NCI-H345 (cell line): ENCODE measurements at places on chromosomes 3 and 15.
A peak's percentile ranks its signal among the peaks of the same experiment; 100 is the strongest.

DNA sequence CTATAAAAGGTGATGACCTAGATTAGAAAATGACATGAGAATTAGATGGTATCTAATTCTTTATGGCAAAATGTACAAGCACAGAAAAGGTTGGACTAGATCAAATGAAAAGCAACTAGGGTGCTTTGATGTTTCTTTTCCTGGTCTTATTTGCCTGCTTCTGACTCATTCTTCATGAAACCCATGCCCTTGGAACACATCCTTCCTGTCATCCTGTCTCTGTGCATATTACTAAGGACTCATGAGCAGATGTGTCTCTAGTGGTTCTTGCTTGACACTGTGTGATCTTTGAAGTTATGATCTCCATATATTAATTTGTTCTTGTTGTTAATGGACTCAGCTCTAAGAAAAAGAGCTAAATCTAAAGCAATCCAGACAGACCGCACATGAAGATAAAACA, 314.0 kb downstream of the ERC2 start:
- DNase-seq: no peak

DNA sequence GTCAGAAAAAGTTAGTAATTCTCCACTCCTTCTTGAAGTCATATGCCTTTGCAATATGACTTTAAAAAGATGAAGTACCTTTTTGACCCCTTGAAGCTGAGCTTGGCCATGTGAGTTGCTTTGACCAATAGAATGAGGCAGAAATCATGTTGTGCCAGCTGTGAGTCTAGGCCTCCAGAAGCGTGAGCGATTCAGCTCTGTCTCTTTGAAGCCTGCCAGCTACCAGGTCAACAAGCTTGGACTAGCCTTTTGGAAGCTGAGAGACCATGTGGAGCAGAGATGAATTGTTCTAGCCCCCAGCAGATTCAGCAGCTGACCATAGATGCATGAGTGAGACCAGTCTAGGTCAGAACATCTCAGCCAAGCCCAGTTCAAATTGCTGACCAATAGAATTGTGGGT, 69.8 kb upstream of the EOMES start:
- no peak for DNase-seq

- DNase-seq: peak; percentile 60
These were observed 62.3 kb downstream of the MTHFS start for GRCh38 chr15:79834495-79834894.

DNA sequence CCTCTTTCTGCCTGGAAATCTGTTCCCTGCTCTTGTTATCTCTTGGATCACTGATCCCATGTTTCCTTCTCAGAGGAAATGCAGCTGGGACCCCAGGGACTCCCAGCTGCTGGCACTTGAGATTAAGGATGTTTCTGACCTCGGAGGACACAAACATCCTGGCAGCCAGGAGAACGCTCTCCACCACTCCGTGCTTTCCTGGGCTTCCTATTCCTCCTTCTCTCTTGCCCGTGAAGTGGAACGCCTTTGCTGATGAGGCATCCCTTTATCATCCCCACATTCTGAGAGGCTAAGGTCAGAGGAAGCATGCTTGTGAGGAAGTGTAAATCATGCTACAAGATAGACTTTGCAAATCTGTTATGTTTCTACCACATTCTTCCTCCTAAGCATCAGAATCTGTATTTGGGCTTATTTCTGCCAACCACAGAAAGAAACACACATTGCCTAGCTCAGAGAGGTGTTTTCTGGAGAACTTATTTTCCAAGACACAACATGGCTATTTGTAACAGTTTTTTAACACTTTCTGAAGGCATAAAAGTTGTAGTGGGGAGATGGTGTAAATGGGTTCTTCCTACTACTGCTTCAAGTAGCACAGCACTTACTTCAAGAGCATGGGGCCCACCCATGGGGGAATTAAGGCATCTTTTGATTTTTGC, 25.6 kb upstream of the LDHAL6B start:
- no peak for DNase-seq

- DNase-seq: no peak
These were observed 31.0 kb downstream of the NR2F2 start for GRCh38 chr15:96361309-96362010.

- DNase-seq: peak; percentile 57
These were observed 187.4 kb upstream of the LINGO1 start for GRCh38 chr15:77819851-77820728.

DNA sequence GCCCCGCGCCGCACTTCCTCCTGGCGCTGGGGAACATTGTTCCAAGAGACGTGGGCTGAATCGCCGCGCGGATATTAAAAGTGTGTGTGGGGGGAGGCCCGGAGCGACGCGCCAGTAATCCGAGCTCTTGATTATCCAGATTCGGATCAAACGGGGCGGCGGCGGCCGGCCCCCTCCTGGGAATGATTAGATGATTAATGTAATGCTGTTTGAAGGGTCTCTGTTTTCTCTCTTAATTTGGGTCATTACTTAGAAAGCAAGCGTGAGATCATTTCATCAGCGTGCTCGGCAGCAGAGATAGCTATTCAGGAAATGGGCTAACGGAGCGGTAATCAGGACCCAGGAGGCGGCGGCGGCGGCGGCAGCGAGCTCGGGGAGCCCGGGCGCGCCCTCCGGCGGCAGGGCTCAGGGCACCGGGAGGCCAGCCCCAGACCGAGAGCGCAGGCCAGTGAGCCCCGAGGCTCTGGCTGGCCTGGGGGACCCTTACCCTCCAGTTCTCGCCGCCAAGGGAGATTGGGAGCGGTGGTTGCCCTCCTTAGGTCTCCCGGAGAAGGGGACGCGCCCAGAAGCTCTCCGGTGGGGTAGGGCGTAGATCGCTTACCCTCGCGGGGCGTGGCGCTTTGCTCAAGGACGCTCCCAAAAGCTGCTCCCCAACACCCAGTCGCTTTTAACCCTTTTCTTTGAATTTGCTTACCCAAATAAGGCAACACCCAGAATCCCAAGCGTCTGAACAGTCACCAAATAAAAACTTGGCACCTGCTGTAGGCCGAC, 4.5 kb downstream of the FEZF2 start:
- DNase-seq: no peak

- peak; percentile 59 for DNase-seq
These were observed 324.7 kb downstream of the SHQ1 start for GRCh38 chr3:72523429-72524151.

- DNase-seq: no peak
These were observed 122.0 kb downstream of the SLC25A26 start for GRCh38 chr3:66342717-66343356.

DNA sequence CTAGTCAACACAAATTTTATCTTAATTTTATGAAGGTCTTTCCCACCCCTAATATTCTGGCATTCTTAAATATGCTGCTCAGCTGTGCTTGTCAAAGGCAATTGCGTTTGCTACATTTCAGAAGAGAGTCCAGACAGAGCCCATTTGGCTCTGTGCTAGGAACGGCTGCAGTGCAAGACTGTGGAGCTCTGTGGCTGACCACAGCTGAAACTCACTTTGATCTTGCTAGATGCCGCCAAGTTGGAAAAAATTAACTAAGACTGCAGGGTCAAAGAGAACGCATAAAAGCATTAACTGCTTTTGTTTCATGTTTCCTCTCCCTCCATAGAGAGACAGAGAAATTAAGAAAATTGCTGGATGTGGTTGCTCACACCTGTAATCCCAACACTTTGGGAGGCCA, 7.6 kb upstream of the PPP1R2 start:
- DNase-seq: no peak

DNA sequence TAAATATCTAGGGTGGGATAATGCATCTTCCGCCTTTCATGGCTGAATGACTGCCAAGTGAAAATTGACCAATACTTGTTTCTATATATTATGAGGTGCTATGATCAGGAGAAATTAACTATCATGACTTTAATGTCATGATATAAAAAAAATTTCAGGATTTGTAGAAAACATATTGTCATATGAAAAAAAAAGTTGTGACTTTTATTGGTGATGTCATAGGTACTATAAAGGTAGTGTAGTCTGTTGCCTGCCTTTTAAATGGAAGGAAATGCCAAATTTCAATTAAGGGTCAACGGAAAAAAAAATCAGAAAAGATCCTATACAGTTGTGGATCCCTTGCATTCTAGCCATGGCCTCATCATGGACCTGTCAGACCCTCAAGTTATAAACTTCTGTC, 15.5 kb downstream of the LRRC3B start:
- no peak for DNase-seq

GRCh38 chr15:83066734-83067637, at the start of gene BTBD1:
TSS of gene BTBD1 (minus strand) at chr15:83067252. CDS start at chr15:83067151, 101 bp downstream.
- peak; percentile 88 for DNase-seq

- DNase-seq: no peak
These were observed 178.2 kb upstream of the LPP start for GRCh38 chr3:187975561-187976364.

- DNase-seq: no peak
These were observed 87.5 kb upstream of the PRR20G start for GRCh38 chr3:127375151-127375930.

DNA sequence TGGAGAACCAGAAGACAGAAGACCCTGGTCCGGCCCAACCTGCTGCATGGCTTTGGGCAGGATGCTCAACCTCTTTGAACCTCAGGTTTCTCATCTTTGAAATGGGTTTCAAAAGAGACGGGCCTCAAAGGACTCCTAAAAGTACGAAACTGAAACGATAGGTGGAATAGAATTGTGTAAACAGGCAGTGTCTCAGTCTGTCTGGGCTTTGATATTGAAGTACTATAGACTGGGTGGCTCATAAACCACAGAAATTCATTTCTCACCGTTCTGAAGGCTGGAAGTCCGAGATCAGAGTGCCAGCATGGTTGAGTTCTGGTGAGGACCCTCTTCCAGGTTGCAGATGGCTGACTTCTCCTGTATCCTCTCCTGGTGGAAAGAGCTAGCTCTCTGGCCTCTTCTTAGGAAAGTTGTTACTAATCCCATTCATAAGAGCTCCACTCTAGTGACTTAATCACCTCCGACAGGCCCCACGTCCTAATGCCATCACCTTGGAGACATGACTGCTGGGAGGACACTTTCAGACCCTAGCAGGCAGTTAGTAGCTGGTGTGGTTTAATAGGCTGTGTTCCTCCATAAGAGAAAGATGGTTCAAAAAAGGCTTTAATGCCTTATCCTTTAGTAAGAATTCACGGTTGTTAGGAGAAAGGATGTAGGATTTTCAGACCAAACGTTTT, 35.7 kb downstream of the SSUH2 start:
- DNase-seq: no peak

DNA sequence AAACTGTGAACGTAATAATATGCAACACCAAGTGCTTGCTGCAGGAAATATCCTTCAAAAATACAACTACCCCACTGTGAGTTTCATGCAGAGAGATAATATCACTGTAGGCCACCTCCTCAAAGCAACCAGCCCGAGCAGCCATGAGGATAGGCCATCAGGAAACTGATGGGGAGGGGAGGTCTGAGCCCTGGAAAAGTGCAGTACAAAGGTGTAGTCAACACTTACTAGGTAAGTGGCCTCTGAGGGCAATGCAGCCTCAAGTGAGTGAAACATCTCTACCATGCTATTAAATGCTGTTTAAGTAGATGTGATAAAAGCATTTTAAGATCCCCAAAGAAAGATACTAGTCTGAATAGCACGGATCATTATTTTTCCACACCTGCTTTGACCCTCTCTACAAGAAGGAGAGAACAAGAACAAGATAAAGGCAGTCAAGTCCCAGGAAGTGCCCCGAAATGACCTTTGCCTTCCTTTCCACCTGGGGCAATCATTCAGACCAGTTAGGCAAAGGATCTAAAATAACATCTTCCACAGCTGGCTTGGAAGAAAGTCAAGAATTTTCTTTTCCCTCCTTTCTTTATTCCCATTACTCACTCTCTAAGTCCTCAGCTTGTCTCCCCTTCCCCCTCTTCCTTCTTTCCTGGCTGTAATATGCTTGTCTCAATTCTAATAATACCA, 62.8 kb downstream of the FMN1 start:
- no peak for DNase-seq

DNA sequence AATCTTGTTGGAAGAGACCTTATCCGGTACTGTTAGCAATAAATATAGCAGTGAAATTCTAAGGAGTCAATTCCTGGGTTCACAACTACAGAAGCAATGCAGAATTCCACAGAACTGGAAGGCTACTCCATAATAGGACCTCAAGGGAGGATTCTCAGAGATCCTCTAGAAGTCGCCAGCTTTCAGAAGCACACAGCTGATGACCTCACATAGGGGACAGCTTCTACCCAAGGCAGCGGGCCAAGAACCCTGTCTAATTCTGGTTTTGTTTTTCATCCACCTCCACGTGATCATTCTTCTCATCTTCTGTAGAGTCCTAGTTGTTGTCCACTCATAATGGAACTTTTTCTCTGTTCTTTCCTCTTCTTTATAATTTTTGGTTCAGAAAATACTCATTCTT, 99.4 kb downstream of the ERC2 start:
- no peak for DNase-seq

DNA sequence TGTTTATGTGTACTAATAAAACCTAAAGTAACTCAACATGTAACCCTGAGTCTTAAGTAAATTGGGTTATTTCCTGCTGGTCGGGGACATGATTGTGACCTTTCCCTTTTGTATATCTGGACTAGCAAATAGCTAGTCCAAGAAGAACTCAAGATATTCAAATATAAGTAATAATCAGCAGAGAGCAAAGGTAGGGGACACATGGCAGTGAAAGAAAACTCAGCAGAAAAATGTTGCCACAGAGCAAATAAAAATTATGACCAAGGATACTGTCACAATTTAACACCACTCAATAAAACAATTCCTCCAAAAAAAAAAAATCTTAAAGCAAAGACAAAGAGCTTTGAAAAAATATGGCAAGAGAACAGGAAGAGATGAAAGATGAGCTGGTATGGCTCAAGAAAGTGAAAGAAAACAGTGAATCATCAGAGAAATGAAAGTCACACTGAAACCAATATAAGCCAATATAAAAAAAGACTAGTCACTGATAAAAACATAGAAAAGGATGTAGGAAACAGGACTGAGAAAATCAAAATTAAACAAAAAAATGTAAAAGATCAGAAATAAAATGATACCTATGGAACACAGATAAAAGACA, 43.4 kb downstream of the HLTF start:
- DNase-seq: no peak

DNA sequence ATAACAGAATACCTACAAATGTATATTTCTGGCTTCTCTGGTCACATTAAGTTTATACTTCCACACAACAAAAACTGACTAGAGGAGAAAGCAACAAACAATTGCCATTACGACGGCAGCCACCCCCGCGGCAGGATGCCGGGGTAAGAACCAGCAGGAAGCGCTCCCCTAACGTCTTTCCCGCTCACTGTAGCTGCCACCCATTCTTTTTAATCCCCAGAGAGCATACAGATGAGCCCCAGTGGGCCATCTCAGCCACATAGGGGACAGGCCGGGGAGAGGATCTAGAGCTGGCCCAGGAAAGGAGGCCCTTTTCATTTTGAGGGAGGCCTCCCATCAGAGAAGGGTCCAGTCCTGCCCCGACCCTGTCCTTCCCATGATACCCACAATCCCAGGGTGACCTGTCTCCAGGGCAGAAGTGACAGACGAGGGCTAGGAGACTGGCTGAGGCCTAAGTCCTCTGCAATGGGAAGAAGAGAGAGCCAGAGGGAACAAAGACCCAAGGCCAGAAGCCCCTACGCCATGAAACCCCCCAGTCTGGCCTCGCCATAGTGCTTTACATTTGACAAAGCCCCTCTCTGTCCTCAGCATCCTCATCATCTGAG, 3.6 kb upstream of the CALML4 start:
- no peak for DNase-seq

DNA sequence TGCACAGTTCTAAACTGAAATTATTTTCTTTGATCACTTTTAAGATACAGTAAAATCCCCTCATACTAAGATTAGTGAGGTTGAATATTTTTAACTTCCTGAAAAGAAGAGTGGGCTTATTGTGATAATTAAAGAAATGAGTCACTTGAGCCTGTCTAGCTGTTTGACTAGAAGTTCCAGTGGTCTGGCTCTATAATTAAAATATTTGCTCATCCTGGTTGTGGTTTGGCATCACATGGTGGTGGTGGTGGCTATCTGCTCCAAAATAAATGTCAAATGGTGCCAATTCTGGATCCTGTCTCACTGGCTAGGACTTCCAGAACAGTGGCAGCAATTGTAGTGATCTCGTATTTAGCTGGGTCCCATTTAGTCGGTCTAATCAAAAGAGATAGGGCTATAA, 8.6 kb upstream of the TEX9 start:
- no peak for DNase-seq
